ENCODE measurements at places on chromosomes 7 and 10. TPM values are rescaled to one million over a fixed set of nuclear protein-coding genes. Genes with fewer than 3 reads are reported as not detected.

Gene GIMAP6
- total RNA-seq: 15.7 TPM

Gene TMEM213
- not detected for total RNA-seq

Gene GIMAP1
- 1.0 TPM for total RNA-seq

Gene ADCY1
- total RNA-seq: 9.9 TPM

Gene CRTAC1
- total RNA-seq: 0.52 TPM

Gene ADRB1
- 0.52 TPM for total RNA-seq

Gene BUB3
- total RNA-seq: 36.5 TPM

Data from skeletal muscle tissue (tissue), 5 donors.